ENCODE measurements at places on chromosomes 2 and 18.

DNA sequence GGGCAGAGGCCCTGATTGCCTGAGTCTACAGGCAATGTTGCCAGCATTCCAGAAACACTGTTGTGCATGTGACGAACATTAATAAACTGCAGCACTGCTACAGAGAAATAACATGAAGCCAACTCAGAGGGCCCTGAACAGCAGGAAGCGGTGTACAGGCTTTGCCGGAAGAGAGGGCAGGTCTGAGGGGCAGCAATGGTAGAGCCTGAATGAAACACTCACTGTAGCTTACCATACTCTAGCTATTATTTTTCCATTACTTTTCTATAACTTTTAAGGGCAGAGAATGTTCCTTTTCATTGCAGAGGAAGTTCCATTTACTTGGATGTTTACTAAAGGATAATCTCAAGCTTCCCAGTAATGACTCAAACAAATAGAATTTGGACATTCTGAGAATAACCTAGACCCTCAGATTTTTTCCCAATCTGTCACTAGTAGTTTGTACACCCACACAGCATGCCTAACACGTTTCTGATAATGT, 150.4 kb downstream of the MTX2 start:
- DNase-seq = no peak

DNA sequence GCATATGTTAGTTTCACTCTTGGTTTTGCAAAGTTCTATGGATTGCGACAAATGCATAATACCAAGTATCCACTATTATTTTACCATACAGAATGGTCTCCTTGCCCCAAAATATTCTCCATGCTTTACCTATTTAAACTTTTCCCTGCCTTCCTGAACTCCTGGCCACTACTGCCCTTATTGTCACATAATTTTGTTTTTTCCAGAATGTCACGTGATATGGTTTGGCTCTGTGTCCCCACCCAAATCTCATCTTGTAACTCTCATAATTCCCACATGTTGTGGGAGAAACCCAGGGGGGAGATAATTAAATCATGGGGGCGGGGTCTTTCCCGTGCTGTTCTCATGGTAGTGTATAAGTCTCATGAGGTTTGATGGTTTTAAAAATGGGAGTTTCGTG, 760.0 kb downstream of the METTL4 start:
- no peak for DNase-seq

DNA sequence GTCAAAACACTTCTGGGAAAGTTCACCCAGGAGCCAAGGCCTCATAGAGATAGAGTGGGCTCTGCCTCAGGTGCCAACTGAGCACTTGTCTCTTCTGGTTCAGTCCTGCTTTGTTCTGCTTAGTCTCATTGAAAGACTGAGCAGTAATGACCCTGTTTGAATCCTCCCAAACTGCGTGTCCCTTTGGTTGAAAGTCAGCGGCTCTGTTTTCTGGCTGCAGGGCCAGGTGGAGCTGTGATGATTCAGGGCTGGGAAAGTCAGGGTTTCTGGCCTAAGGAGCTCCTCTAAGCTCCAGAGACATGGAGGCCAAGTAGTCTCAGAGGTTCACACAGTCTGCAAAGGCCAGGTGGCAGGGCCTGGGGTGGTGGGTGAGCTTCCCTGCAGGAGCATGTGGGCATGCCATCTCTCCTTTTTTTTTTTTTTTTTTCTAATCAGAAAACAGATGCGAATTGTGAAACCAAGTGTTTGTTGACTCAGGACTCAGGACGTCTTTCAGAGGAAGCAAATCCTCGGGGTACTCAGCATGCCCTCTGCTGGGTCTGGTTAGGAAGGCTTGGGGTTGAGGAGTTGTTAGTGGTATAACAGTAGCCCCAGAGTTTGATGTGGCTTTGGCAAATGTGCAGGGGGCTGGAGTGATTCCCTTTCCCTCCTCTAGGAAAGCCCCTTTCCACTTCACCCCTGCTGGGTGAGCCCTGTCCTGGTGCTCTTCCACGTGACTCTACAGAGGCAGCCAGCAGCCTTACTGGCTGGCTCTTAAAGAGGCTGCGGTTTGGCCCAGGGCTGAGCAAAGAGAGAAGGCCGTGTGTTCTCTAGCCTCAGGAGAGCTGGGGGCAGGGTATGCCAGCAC, 38.3 kb downstream of the TMEM17 start:
- DNase-seq = no peak

DNA sequence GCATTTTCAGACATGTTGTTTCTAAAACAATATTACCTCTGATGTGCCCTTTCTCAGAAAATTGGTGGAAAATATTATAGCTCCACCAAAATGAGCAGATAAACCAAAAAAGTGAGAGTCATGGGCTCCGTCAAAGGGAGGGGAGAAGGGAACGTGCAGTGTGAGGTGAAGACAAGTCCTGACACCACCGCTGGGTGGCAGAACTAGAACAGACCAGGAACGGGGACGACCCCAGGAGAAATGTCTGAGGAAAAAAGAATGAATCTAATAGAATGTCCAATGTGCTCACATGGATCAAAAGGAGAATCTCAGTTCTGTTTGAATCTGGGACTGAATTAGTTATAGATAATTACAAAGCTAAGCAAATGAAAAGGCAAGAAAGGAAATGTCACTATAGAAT, 22.6 kb upstream of the BCL2 start:
- DNase-seq = no peak

GRCh38 chr2:65015731-65016130, 26.5 kb downstream of the SLC1A4 start:
- DNase-seq = no peak

GRCh38 chr18:8969639-8970390, 132.7 kb upstream of the NDUFV2 start:
- no peak for DNase-seq

All from stimulated activated CD8-positive, alpha-beta memory T cell treated with anti-CD3 and anti-CD28 coated beads, Interleukin-4, amount 100 ng/mL, for 4 hours (primary cell).